Posterior cingulate gyrus (tissue), 11 donors: ENCODE measurements at places on chromosomes 16 and 17.

GRCh38 chr16:77677129-77677528, 45.2 kb upstream of the NUDT7 start:
- DNase-seq, result no peak

DNA sequence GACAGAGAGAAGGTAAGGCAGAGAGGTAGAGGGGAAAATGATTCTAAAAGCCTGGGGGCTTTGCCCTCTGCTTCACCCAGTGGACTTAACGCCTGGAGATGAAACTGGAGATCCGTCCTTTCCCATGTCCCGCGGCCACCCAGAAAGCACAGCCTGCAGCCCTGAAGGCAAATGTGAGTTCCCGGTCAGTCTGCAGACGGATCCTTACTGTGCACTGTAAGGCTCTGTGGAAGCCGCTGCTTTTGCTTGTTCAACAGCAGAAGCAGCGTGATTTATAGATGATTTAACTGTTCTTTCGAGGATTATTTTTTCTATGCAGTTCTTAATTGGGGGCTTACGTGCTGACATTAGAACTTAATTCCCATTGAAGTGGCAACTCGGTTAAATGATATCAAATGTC, 290.4 kb downstream of the FOXL1 start:
- no peak for DNase-seq

GRCh38 chr17:75652934-75653549, 13.9 kb downstream of the RECQL5 start:
- DNase-seq, result no peak

DNA sequence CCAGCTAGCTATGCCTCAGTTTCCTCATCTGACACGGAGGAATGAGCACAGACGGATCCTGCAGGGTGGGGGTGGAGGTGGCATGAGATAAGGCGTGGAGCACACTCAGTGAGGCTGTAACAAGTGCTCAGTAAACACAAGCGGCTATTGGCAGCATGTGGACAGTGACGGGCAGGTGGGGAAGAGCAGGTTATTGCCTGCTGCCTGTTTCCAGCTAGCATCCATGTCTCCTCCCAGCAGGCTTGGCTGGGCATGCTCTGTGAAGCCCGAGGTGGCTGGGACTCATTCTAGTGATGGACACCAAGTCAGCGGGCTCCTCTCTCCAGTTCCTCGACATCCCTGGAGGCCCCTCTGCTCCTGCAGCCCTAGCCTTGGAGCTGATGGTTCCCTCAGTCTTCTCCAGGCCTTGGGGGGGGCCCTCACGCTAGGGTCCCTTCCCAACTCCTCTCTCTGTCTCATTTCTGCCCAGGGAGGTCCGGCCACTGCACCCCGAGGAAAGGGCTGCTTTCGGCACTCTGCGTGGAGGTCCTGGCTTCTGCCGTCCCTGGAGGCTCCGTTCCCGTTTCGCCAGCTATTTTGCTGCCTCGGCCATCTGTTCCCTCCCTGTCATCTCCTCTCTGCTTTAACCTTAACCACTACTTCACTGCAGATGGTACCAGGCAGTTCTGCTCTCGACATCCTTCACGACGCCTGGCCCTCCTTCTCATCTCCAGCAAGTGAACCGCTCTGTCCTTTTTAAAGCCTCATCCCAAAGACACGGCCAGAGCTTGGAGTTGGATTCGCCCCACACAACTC, 6.2 kb downstream of the RTN4RL1 start:
- no peak for DNase-seq

- no peak for DNase-seq
Observed at GRCh38 chr17:42509841-42510240, 26.2 kb upstream of the NAGLU start.

GRCh38 chr16:10929853-10930754, 12.2 kb downstream of the DEXI start:
- DNase-seq, result no peak
